Stimulated activated CD8-positive, alpha-beta memory T cell treated with anti-CD3 and anti-CD28 coated beads, Interleukin-4, amount 100 ng/mL, for 4 hours (primary cell): ENCODE measurements at places on chromosomes 7 and 10.

GRCh38 chr10:99422529-99423096, 7.8 kb downstream of the GOT1 start:
- DNase-seq, result no peak

GRCh38 chr7:99617192-99617781, 541 bp downstream of the ZSCAN25 start:
- DNase-seq, result no peak

DNA sequence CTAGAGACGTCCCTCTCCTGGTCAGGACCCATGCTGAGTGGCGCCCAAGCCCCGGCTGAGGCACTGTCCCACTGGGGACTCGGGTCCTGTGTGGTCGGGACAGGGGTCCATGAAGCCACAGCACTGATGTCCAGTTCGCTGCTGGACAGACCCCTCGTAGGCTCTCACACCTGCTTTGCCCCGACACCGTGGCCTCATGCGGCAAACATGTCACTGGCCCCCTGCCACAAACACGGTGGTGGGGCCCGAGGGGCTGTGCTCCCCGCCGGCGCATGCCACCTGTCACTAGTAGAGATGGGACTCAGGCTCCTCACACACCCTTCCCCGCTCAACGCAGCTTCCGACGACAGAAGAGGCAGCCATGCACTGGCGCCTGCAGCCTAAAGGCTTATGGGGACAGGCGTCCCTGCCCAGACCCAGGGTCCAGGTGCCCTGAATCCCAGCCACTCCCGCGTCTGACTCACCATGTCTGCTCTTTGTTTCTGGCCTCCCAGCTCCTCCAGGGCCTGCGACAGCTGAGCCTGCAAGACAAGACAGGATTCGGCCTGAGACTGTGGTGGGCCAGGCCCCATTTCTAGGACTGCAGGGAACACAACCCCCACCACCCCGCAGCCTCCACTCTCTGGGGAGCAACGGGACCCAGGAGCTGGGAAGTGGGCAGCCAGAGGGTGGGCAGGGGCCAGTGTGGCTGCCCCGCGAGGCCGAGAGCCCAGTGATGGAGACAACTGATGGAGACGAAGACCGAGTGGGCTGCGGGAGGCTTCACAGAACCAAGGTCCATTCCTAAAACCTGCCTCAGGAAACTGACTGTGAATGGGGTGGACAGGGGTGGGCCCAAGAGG, 230.9 kb downstream of the MAD1L1 start:
- no peak for DNase-seq

- no peak for DNase-seq
Measured at GRCh38 chr10:69100136-69100872, 12.4 kb downstream of the SRGN start.

DNA sequence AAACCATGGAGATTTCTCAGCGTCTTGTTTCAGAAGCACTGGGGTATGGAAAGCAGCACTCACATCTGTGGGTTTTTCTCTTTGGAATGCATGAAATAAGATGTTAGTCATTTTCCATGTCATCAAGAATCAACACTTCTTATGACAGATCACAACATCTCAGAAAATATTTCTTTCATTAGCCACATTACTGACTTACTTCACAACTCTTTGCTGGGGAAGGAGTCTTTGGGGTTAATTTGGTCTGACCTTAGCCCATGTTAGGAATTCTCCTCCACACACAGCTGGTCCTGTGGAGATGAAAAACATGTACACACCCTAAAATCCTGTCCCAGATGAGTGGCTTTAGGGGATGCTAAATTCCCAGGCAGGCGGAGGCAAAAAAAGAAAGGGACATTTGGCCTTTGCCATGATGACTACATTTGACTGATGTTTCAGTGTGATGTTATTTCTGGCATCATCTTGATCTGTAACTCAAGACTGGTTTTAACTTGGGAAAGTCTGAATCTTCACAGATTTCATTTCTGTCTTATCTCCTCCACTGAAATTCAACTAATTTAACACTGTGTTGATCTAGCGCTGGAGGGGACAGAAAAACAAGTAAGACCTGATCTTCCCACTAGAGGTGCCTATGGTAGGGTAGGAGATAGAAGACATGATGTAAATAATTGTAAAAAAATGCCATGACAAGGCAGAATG, 363.2 kb downstream of the PRPF18 start:
- no peak for DNase-seq

- no peak for DNase-seq
Measured at GRCh38 chr7:80362010-80362618, 149.8 kb downstream of the GNAT3 start.

- no peak for DNase-seq
Measured at GRCh38 chr7:107854989-107855388, 36.0 kb upstream of the DLD start.

DNA sequence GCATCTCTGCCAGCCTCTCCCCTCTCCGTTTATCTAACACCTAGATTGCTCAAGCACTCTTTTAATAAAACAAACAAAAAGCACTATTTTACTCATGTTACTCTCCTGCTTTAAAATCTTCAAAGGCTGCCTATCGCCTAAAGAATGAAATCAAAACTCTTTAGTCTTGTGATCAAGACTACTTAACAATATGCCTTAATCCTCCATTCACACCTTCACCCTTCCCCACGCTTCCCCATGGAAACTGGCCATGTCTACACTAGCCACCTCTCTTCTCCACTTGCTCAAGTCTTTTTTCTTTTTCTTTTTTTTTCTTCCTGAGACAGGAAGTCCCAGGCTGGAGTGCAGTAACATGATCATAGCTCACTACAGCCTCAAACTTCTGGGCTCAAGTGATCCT, 47.8 kb upstream of the TMEM213 start:
- no peak for DNase-seq

GRCh38 chr7:25180592-25180923, 47.7 kb downstream of the NPVF start:
- no peak for DNase-seq

- DNase-seq, result no peak
Measured at GRCh38 chr10:131575877-131576276, 264.4 kb upstream of the TCERG1L start.

GRCh38 chr7:116715077-116715476, 43.1 kb downstream of the MET start:
- no peak for DNase-seq

- no peak for DNase-seq
Measured at GRCh38 chr7:25952261-25953057, 199.5 kb upstream of the NFE2L3 start.

DNA sequence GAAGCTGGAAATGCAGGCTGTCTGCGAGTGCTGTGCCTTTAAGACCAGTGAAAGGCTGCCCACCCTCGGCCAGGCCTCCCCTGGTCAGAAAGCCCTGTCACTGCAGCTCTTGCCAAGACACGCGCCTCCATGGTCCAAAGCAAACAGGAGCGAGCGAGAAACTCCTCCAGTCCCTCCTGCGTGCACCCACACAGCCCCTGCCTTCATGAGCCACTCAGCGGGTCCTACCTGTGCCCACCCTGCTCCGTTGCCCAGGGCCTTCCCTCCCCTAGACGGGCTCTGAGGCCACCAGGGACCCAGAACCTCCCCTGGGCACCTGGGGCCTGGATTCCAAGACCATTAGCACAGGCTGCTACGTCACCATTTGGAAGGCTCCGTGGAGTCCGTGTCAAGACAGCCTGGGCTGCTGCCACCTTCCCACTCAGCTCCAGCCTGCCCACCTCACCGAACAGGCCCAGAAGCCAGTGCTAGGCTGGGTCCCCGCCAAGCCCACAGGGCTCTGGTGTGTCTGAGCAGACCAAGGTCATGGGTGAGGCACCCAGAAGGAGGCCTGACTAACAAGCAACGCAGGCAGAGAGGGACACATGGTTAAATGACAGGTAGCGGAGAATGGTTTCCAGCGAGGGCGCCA, 144.5 kb downstream of the NEURL1 start:
- no peak for DNase-seq

DNA sequence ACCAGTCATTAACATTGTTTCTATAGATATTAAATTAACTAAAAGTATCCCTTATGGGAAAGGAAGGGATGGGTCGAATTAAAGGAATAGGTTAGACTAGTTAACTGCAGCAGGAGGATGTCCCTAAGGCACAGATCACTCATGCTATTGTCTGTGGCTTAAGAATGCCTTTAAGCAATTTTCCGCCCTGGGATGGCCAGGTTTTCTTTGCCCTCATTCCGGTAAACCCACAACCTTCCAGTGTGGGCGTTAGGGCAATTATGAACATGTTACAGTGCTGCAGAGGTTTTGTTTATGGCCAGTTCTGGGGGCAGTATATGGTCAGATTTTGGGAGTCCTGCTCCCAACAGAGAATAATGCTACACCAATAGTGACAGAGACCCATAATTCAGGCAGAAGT, 139.3 kb upstream of the CDK13 start:
- DNase-seq, result no peak

DNA sequence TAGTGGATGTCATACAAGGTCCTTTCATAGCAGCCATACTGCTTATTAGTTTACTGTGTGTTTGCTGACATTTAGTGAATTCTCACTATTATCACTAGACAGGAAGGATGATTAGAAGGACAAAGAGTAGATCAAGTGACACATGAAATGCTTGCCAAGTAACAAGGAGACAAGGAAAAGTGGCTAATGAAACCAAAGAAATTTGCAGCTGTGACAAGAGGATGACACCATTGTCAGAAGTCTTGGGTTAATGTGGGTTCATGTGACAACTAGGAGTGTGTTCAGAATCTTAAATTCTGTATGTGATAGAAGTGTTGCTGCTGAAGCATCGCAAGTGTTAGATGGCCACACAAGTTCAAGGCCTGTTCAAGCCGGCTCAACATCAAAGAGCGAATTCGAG, 40.8 kb upstream of the FAM180A start:
- DNase-seq, result no peak

- DNase-seq, result no peak
Measured at GRCh38 chr10:590721-591120, 98.7 kb downstream of the DIP2C start.

- no peak for DNase-seq
Measured at GRCh38 chr7:115838829-115839228, 191.7 kb downstream of the TFEC start.

GRCh38 chr10:23702977-23703414, 264.1 kb downstream of the OTUD1 start:
- DNase-seq, result no peak

DNA sequence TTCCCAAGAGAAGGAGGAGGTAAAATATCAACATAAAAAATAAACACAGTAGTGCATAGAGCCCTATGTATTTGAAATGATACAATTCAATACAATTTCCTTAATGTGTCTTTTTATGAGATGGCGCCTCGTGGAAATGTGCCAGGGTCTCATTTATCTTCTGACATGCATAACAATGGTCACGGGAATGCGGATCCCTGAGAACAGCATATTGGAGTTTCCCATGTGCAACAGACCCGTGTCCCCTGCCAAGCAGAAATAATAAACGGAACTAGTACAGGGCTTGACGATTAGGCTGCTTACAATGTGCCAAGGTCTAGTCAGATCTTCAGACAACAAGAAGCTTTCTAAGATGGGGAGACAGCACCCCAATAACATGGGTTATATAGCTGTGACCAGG, 217.9 kb downstream of the ARHGAP21 start:
- DNase-seq, result no peak

DNA sequence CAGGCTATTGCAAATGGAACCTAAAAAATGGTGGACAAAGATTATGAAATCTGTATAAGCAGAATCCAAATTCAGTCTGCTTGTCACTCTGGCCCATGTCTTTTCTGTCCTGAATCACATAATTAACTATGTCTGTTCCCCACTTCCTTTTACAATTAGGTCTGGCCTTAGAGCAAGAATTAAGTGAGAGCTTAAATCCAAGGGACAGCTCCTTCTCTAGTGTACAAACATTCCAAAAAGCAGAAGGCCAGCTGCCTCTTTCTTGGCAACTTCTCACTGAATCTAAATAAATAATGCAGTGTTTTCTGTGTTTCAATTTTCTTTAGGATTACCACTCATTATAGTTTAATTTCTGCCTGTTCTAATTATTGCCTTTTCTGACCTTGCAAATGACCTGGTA, 39.3 kb upstream of the NEBL start:
- no peak for DNase-seq

DNA sequence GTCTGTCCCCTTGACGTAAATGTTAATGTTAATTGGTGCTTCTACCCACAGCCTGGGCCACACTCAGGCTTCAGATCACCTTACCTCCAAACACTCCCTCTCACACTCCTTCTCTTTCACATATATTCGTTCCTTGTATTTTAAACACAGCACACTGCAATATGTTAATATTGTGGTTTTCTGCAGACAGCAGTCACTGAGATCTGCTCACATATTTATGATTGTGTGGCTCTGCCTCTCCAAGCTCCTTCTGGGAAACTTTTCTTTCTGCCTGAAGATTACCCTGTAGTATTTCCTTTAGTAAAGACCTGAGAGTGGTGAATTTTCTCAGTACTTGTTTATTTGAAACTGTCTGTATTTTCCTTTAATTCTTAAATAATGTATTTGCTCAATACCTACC, 104.7 kb downstream of the VWC2 start:
- no peak for DNase-seq

DNA sequence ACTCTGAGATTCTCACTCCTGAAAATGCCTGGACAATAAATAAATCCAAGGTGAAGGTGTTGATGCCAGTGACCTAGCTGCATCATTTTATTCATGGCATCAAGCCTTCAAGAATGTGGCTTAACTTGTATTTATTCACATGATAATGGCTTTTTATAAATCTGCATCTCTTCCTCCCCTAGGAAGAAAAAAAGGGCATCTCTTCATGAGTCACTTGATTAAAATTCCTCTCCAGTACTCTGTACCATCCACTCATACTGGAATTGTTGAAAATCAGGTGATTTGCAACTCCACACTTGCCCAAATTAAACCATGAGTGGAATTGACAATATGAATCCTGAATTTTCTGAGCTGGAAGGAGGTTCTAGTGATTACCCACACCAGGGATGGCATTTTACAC, 30.2 kb downstream of the PTPRE start:
- no peak for DNase-seq

DNA sequence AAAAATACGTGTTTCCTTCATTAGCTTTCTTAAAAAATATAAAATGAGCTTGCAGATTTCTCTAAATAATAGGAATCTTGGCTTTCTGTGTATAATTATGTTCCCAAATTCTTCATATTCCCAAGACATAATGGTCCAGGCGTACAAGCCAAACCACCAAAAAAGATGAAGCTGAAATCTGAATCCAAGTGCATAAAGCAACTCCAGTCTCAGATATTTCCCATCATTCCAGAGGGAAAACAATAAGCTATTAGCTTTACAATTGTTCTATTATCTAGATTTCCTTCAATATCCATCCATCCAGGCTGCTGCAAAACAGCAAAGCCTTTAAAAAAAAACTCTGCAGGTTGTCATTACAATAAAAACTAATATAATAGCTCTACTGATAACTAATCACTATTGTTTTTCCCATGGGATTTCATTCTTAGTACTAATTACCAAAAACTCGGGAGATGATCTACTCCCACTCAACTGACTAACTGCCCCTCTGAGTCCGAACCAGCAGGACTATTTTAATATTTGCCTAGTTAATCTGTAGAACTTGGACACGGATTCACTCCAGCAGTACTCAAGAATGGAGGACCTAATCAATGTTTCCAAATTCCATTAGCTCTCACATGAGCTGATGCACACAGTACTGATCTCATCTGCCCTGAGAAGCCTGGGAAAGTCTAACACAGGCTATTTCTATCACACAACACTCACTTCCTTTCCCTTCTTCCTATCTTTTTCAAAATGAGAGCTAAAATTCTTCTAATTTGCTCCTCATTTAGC, 108.9 kb upstream of the ASAH2 start:
- no peak for DNase-seq

- DNase-seq, result peak; percentile 36
Measured at GRCh38 chr10:122515588-122516231, 44.8 kb upstream of the DMBT1 start.
